ENCODE measurements at places on chromosomes 16 and 17.

- no peak for DNase-seq
These were observed 52.4 kb downstream of the B9D1 start for GRCh38 chr17:19310151-19310550.

DNA sequence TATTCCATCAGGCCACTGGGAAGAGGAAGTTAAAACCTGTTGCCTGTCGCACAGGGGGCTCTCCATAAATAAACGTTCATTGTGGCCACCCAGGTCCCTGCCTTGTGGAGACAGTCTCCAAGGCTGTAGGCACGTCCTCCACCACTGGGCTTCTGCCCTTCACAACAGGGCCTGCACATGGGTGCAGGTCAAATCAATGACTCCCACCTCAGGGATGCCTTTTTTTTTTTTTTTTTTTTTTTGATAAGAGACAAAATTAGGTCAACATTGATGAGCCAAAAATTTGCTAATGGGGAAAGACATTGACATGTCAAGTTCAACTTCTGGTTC is 12.6 kb upstream of the SLC12A3 start:
- no peak for DNase-seq

- no peak for DNase-seq
These were observed 73.9 kb downstream of the SPAG9 start for GRCh38 chr17:51046514-51047384.

DNA sequence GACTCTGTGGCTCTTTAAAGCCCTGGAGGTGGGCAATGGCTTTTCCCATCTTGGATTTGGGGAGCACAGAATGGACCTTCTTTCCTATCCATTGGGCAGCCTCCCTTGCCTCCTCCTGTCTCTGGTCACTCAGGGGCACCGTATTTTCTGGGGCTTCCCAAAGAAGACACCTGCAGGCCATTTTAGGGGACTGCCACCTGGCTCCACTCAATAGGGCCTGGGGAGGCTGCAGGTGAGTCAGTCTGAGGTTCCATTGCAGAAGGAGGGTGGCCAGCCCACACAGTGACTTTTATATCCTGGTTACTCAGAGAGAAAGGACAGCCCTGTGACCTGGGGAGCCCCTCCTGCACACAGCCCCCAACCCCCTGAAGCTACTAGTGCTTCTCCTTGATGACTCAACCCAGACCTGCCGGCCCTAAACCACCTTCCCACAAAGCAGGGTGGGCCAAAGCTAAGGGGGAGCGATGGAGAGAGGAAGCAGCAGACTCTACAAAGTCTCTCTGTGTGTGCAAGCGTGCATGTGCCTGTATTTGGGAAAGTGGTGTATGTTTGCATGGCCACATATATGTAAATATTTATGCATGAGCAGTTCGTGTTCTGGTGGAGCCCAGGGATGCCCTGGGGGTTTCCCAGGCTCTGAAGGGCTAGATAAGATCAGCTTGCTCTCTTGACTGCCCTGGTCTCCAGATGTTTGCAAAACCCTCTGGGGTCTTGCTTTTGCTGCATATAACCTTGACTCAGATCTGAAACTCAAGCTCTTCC is 5.0 kb downstream of the CX3CL1 start:
- DNase-seq, result no peak

DNA sequence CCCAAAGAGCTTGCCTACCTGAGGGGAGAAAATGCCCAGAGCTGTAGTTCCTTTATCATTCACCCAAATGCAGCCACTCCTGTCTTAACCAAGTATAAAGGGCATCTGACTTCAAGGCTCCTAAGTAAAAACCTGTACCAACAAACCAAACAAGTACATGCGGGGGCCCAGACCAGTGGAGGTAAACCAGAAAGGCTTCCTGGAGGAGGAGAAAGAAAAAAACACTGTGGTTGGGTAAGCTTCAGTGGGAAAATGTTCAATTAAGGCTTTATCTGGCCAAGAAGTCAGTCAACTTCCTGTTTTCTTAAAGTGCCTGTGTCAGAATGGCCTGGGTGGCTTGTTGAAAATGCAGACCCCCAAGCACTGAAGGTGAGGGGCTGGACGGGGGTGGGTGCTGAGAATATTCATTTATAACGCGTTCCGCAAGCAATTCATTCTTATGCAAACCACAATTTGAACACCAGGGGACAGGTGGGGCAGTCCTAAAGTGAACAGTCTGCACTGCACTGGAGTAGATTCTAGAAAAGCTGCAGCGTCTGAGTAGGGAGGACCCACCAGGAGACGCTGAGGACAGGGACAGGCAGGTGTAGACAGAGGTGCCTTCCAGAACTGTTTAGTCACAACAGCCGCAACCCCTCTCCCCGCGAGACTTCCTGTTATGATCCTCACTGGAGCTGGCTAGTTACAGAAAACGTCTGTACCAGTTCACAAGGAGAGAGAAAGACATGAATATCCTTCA is 467.1 kb downstream of the SOX9 start:
- no peak for DNase-seq

DNA sequence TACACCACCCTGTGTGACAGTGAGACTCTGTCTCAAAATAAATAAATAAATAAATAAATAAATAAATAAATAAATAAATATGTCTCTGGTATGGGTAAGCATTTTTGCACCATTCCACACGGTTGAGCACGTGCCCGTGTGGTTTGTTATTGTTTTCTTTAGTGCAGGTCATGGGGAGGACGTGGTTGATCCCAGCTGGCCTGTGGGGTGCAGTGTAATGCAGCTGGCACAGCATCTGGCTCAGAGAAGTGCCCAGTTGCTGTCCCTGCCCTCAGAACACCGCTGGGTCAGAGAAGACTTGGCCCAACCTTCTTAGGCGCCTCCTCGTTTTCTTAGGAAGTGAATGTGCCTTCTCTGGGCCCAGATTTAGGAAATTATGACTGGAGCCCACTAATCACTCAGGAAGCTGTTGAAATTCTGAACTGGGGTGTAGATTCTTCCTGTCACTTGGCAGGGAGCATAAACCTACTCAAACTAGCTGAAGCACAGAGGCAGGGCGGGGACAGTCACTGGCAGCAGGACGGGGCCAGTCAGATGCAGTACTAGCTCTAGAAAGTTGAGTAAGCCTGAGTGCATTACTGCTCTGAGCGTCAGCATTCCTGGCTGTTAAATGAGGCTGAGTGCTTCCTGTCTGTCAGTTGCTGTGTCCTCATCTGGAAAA is 85.9 kb downstream of the SNX29 start:
- DNase-seq, result no peak

GRCh38 chr16:23107936-23108335 is 41.3 kb downstream of the USP31 start:
- DNase-seq, result no peak

GRCh38 chr16:74558873-74559272 is 48.0 kb downstream of the GLG1 start:
- no peak for DNase-seq

DNA sequence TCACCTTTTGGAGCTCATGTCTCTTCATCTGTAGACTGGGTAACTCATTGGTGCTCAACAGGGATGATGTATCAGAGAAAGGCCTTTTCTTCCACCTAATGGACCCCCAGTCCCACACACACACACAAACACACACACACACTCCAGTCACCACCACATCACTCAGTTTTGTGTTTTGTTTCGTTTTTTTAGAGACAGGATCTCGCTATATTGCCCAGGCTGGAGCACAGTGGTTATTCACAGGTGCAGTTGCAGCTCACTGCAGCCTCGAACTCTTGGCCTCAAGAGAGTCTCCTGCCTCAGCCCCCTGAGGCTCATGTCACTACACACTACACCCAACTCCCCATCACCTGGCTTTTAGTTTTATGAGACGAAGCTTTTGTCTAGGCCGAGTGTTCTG is 55.6 kb downstream of the SF3B3 start:
- DNase-seq, result no peak
